Left renal cortex interstitium (tissue), 4 donors: ENCODE measurements at places on chromosomes 4 and X. TPM values are rescaled to one million over a fixed set of nuclear protein-coding genes. Genes with fewer than 3 reads are reported as not detected.

The BMX gene
- polyA plus RNA-seq: 0.36 TPM

The ARSD gene
- polyA plus RNA-seq: 55.5 TPM

The PPEF2 gene
- not detected for polyA plus RNA-seq

The PFKFB1 gene
- 0.43 TPM for polyA plus RNA-seq

The TEX13B gene
- not detected for polyA plus RNA-seq

The SASH3 gene
- polyA plus RNA-seq: 2.2 TPM

The HNRNPD gene
- 601 TPM for polyA plus RNA-seq

The CWH43 gene
- 5.7 TPM for polyA plus RNA-seq

The BEND2 gene
- 0.03 TPM for polyA plus RNA-seq

The SLIT2 gene
- polyA plus RNA-seq: 49.0 TPM

The CPLX1 gene
- 1.5 TPM for polyA plus RNA-seq

The OPHN1 gene
- polyA plus RNA-seq: 8.8 TPM
